ENCODE measurements at places on chromosomes 12 and 14. TPM values are rescaled to one million over a fixed set of nuclear protein-coding genes. Genes with fewer than 3 reads are reported as not detected.

The FOXG1 gene
- total RNA-seq = 0.18 TPM

The NTS gene
- 1.2 TPM for total RNA-seq

The TAS2R20 gene
- total RNA-seq = 0.57 TPM

The SERPINA12 gene
- not detected for total RNA-seq

The GUCY2C gene
- total RNA-seq = 0.09 TPM

DNA sequence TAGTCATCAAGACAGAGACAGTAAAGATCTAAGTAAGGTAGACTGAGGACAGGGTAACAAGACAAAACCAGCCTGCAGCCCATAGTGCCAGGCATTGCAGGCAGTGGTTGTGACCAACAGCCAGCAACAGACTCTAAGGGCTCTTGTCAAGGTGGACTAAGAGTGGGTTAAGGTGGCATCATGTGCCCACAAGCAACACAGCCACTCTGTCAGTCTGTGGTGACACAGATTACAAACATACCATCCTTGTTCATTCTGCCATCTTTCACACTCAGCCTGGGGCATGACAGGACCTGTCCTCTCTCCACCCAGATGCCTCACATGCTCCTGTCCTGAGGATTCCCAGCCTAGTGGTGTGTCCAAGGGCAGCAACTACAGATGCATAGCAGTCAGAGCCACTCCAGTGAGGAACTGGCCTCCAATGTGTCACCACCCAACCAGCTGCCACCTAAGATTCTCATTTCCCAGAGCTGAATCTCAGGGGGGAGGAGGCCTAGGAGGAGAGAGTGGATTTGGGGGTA is 28.3 kb downstream of the VDR start:
- no peak for DNase-seq
- H3K4me1 ChIP-seq = peaks cover 6% of the 10 kb centered on the region
- no peaks in the 10 kb centered on the region for H3K36me3 ChIP-seq
- H3K27ac ChIP-seq = no peak overlapping the region
- no peaks in the 10 kb centered on the region for H3K27me3 ChIP-seq

GRCh38 chr12:67593461-67594330 is 54.8 kb upstream of the DYRK2 start:
- H3K27ac ChIP-seq = no peak overlapping the region
- H3K27me3 ChIP-seq = no peaks in the 10 kb centered on the region
- no peaks in the 10 kb centered on the region for H3K36me3 ChIP-seq
- H3K4me1 ChIP-seq = peaks cover 3% of the 10 kb centered on the region
- no peak for DNase-seq

GRCh38 chr12:41881891-41882805 is 262.5 kb downstream of the GXYLT1 start:
- H3K4me3 ChIP-seq = no peak overlapping the region
- H3K36me3 ChIP-seq = no peaks in the 10 kb centered on the region
- peak; percentile 12 for DNase-seq
- H3K27me3 ChIP-seq = no peaks in the 10 kb centered on the region
- no peaks in the 10 kb centered on the region for H3K4me1 ChIP-seq

DNA sequence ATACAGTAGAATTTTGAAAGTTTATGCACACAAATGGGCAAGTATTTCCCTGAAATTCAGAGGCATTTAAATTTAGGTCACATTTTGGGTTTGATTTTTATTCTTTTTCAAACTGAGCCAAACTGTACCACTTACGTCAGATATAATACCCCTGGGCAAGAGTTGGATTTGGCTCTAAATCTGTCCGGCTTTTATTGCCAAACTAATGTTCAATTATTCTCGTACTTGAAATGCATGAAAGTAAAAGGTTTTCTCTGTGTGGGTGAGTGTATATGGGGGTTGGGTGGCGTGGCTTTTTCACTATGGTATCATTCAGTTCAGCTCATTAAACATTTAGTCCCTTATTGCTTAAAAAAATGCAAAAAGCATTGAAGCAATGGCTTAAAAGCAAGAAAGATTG is 55.9 kb downstream of the SLCO1C1 start:
- no peaks in the 10 kb centered on the region for H3K27me3 ChIP-seq
- DNase-seq = no peak
- H3K4me1 ChIP-seq = no peaks in the 10 kb centered on the region
- no peak overlapping the region for H3K27ac ChIP-seq
- no peak overlapping the region for H3K4me3 ChIP-seq

GRCh38 chr12:114762490-114763110 is 78.6 kb upstream of the TBX3 start:
- no peaks in the 10 kb centered on the region for H3K27me3 ChIP-seq
- H3K36me3 ChIP-seq = no peaks in the 10 kb centered on the region
- H3K27ac ChIP-seq = no peak overlapping the region
- no peak overlapping the region for H3K4me3 ChIP-seq
- peaks cover 5% of the 10 kb centered on the region for H3K4me1 ChIP-seq

GRCh38 chr14:103867523-103867953 is 20.2 kb upstream of the PPP1R13B start:
- peaks cover 5% of the 10 kb centered on the region for H3K4me1 ChIP-seq
- no peak overlapping the region for H3K27ac ChIP-seq
- no peak overlapping the region for H3K4me3 ChIP-seq
- no peaks in the 10 kb centered on the region for H3K27me3 ChIP-seq
- DNase-seq = no peak

DNA sequence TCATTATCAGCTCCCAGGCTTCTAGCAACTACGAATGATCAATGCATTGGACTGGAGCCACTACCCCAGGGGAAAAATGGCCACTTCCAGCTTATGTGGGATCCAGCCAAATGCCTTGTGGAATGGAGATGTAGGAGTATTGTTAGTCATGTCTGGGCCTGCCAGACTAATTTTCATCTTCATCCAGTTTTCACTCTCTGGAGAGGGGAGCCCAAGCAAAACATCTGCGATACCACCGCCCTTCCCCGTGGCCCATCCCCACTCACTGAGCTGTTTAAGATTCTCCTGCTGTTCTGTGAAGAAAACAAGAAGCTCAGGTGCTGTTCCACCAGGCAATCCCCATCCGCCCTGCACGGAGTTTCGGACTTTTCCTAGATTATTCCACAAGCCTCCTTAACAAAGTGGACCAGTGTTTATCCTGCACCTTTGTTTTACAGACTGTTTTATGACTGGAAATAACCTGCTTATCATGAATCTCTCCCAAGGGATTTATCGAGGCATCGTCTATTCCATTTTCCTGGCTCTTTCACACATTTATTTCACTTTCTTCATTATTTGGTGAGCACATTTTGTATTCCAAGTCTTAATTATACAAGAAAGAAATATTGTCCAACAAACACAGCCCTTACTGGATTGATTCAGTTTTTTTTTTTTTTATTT is 35.5 kb upstream of the MAX start:
- H3K27ac ChIP-seq = no peak overlapping the region
- H3K4me3 ChIP-seq = no peak overlapping the region
- peaks cover 2% of the 10 kb centered on the region for H3K27me3 ChIP-seq
- H3K4me1 ChIP-seq = no peaks in the 10 kb centered on the region
- DNase-seq = peak; percentile 70
- no peaks in the 10 kb centered on the region for H3K36me3 ChIP-seq

DNA sequence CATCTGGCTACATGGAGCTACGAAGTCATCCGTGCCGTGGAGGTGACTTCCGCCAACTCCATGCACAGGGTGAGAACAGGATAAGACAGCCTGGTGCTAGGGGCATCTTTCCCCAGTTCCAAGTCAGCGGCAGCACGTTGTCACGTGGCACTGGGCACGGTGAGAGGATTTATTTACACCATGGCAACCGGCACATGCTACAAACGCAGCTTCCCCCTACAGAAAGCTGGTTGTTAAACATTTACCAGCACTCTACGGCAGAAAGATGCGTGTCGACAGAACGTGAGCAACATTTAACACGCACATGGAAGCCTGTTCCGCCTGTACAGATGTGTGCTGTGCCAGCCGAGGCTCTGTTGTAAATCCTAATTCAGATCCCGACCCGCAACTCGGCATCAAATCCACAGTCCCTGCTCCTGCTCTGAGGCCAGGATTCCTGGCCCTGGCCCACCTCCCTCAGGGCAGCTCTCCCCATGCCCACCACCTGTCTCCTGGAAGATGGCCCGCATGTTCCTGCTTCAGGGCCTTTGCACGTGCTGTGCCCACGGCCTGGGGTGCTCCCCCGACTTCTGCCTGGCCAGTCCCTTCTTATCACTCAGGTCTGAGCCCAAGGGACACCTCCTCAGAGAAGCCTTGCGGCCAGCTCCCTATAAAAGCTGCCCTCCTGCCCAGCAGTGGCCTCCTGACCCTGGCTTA is 114.1 kb downstream of the RFLNA start:
- DNase-seq = no peak
- no peak overlapping the region for H3K4me3 ChIP-seq
- peaks cover 5% of the 10 kb centered on the region for H3K36me3 ChIP-seq
- no peak overlapping the region for H3K27ac ChIP-seq
- H3K4me1 ChIP-seq = peaks cover 40% of the 10 kb centered on the region

DNA sequence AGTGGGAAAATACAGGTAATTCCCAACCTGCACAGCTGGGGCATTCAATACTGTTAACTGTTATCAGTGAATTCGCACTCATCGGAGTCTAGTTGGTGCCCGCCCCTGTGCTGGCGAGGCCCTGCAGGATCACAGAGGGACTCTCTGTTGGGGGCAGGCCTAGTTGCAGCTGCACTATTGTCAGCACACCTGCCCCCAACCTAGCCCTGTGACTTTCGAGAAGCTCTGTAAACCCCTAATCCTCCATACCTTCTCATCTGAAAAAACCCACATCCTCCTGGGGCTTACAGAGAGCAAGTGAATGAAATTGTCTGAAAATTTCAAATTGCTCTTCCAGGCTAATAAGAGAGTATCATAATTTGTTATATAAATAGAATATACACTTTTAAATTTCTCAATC is 132.2 kb upstream of the NUDT4 start:
- no peaks in the 10 kb centered on the region for H3K4me1 ChIP-seq
- no peak overlapping the region for H3K27ac ChIP-seq
- no peaks in the 10 kb centered on the region for H3K36me3 ChIP-seq
- no peaks in the 10 kb centered on the region for H3K27me3 ChIP-seq

GRCh38 chr14:105248368-105249181 is at the start of gene BTBD6:
Gene BTBD6, plus strand, starts transcription at chr14:105248533. Its CDS starts 179 bp downstream, at chr14:105248712.
- peak within 1 kb of the TSS; percentile 72 for H3K27ac ChIP-seq
- peak; percentile 69 for DNase-seq
- peak within 1 kb of the TSS; percentile 74 for H3K4me3 ChIP-seq
- peaks cover 5% of the 10 kb centered on the region for H3K36me3 ChIP-seq
- H3K4me1 ChIP-seq = peaks cover 17% of the 10 kb centered on the region

DNA sequence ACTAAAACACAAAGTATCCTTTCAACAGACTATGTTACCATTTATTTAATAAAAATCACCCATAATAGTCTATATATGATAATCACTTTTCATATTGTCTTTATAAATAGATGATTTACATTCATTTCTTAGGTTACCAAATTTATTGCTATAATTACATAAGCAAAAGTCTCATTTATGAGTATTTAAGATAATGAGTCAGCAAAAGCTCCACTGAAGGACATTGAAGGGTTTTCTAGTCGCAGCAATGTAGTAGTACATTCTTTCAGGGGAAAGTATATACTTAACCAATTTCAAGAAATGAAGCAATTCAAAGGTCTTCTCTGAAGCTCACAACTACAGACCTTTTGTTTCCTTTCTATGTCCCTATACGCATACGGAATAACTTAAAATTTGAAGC is 110.9 kb downstream of the NOVA1 start:
- H3K27ac ChIP-seq = no peak overlapping the region
- H3K4me1 ChIP-seq = no peaks in the 10 kb centered on the region
- no peaks in the 10 kb centered on the region for H3K36me3 ChIP-seq
- no peak for DNase-seq

- H3K4me1 ChIP-seq = peaks cover 7% of the 10 kb centered on the region
These were observed 1201.5 kb downstream of the BCL11B start for GRCh38 chr14:98070536-98070935.

- no peak overlapping the region for H3K4me3 ChIP-seq
- H3K4me1 ChIP-seq = no peaks in the 10 kb centered on the region
- no peaks in the 10 kb centered on the region for H3K27me3 ChIP-seq
- DNase-seq = peak; percentile 54
- no peaks in the 10 kb centered on the region for H3K36me3 ChIP-seq
These were observed 1019.2 kb downstream of the AACS start for GRCh38 chr12:126084480-126084879.

DNA sequence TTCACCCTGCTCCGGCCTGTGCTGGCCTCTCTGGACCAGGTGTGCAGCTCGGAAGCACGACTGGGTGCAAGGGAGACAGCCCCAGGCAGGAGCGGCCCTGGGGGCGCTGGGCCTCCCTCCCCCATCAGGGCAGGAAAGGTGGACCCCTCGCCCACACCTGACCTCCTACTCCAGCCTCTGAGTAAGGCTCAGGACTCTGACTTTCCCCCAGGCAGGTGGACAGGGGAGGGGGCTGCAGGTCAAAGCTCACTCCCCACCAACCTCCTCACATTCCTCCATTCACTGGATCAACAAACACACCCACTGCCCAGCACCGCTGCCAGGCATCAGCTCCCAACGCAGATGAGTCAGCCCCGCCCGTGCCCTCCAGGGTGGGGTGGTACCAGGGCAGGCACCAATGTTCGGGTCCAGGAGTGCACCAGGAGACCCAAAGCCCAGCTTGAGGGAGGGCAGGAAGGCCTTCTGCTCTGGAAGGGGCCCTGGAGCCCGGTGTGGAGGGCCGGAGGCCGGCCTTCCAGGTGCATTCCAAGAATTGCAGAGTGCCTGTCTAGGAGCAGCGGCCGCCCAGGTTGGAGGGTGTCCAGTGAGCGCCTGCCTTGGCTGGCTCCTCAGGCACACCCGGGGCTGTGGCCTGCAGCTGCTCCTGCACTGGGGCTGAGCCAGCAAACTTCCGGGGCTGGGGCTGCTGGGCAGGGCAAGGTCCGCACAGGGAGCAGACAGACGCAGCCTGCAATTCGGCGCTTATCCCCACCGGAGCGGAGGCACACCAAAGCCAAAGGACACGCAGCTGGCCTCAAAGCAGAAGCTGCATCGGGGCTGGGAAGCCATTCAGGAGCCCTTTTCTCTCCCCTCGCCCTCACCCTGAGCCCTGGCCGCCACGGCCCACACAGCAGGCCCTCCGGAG is 1.6 kb upstream of the INF2 start:
- H3K4me3 ChIP-seq = no peak overlapping the region
- H3K4me1 ChIP-seq = peaks cover 48% of the 10 kb centered on the region
- H3K36me3 ChIP-seq = no peaks in the 10 kb centered on the region
- no peaks in the 10 kb centered on the region for H3K27me3 ChIP-seq
- no peak overlapping the region for H3K27ac ChIP-seq
- peak; percentile 53 for DNase-seq

DNA sequence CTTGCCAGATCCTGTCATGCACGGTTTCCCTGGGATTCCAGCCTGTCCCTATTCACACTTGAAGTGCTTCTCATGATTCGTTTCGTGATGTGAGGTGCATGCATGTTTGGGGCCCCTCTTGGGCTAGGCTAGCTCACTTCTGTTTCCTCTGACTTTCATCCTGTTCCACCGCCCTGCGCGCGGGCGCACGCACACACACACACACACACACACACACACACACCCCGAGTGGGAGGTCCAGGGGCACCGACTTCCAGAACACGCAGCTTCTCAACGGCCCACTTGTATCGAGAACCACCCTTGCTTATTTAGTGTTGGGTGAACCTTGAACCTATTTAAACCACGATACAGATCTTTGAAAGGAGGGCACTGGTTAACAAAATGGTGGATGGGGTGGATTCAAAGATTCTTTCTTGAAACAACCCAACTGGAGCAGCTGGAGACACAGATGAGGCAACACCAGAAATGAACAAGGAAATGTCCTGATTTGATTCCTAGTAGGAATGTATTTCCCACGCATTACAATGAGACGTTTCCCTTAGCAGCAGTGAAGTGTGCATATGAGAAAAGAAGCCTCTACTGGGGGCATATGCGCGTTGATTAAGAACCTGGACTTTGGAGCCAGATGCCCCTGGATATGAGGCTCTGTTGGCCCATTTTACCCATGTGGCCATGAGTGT is 16.3 kb downstream of the ELK3 start:
- DNase-seq = no peak
- peaks cover 41% of the 10 kb centered on the region for H3K4me1 ChIP-seq
- H3K4me3 ChIP-seq = no peak overlapping the region
- no peak overlapping the region for H3K27ac ChIP-seq
- H3K27me3 ChIP-seq = no peaks in the 10 kb centered on the region
- peaks cover 8% of the 10 kb centered on the region for H3K36me3 ChIP-seq

All from astrocyte (in vitro differentiated cells and primary cell).